ENCODE measurements at places on chromosomes 12 and 14.

GRCh38 chr14:104989236-104989950, 3.8 kb downstream of the CLBA1 start:
- no peak for DNase-seq

DNA sequence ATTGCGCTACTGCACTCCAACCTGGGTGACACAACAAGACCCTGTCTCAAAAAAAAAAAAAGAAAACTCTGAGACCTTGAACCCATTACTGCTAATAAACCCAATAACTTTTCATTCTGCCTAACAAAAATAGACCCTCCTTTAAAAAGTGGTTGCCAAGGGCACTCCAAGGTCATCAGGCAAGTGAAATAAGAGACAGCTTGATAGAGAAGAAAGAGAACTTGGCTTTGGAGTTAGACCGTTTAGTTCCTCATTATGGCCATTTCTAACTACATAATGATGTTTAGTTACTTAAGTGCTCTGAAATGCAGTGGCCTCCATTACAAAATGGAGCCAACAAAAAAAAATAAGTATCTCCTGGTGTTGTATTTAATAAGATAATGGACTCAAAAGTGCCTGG, 55.9 kb downstream of the PHLDA1 start:
- DNase-seq: no peak

- no peak for DNase-seq
Measured at GRCh38 chr14:47541662-47542061, 133.7 kb downstream of the MDGA2 start.

DNA sequence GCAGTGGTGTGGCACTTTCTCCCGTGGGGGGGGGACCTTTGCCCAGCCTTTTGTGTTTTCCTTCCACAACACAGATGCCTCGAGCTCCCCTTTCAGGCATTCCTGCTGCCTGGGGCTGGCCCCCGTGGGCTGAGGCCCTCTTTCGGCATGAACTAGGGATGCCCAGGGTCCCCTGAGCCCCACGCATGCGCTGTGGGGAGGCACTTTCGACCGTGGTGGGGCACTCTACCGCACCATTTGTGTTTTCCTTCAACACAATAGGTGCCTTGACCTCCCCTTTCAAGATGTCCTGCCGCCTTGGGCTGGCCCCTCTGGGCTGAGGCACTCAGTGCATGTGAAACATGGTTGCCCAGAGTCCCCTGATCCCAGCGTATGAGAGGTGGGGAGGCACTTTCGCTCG, 363.7 kb downstream of the ALG10 start:
- DNase-seq: no peak

DNA sequence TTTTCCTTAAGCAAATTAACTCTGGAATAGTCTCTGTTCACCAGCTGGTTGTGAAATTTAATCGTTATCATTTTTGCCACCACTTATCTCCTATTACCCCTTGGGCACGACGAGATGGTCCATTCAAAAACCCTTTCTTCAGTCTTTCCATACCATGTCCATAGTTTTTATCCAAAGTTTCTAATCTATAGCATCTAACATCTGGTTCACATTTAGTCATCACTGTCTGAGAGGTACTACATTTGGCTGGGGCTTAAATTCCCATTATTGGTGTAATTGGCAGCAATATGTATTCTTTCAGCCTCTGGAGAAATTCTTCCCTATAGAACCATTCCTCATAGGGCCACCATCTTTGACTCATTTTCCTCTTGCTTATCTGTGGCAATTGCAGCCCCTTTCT, 163.5 kb downstream of the CCER1 start:
- DNase-seq: no peak

DNA sequence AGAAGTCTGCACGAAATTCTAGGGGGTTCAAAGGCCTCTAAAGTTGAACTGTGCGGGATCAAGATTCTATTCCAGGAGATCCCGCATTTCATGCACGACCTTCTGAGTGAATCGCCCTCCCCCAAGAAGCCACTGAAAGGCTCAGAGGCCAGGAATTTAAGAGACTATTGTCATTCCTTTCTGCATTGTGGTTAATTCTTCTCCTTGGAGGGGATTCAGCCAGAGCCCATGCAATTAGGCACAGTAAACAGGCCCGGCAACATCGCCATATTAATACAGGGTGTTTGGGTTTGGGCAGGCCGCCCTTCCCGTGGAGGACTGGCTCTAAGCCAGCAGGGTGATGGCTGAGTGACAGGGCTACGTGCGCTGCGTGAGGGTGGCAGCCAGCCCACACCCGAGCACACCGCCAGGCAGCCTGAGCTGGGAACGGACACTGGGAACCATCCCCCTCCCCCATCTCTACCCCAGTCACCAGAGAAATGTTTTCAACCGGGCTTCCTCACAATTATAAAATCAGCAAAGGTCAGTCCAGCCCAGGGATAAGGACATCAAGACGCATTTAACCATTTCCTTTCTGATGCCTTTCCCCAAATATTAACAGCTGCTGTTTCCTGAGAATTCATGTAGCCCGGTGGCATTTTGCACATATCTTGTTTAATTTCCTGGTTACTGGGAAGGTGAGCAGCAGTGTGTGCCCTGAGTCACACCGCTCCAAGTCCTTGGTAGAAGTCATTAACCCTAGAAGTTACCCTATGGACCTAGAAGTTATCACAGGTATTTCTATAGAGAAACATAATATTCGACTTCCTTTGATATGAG, 12.5 kb downstream of the EGLN3 start:
- peak; percentile 77 for DNase-seq

All from right forelimb (tissue), 1 donor.